Stomach (tissue), 19 donors: ENCODE measurements at places on chromosomes 11 and 22.
A peak's percentile ranks its signal among the peaks of the same experiment; 100 is the strongest.

DNA sequence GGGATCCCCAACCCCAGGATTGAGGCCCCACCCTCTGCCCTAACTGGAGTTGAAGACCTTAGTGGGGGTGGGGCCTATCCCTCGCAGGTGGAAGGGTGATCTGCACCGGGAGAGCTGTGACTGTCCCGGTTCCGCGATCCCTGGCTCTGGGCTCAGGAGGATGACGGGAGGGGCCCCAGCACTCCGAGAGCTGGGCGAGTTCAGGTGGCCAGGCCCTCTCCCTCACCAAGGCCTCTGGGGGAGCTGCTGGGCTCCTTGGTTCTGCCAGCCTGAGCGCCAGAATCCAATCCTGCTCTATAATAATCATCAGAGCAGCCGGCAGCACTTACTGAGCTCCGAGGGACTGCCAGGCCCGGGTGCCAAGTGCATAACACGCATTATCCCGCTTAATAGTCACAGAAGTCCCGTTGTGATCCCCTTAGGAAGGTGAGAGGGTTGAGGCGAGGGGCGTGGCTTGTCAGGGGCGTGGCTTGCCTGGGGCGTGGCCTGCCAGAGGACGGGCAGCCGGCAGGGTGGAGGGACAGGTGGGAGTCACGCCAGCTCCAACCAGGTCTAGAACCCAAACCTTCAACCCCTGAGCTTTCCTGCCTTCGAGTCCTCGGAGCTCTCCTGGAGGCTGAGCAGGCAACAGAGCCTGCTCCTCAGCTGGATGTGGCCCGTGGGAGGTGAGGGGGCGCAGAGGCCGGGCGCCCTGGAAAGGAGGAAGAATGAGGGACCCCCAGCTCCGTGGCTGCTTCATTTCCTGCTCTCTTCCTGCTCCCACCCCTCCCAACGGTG lies 7.3 kb upstream of the SYT7 start:
- DNase-seq = peak; percentile 70
- peak overlapping the region; percentile 53 for H3K4me3 ChIP-seq
- peak overlapping the region; percentile 38 for H3K27ac ChIP-seq
- H3K36me3 ChIP-seq = no peaks in the 10 kb centered on the region

DNA sequence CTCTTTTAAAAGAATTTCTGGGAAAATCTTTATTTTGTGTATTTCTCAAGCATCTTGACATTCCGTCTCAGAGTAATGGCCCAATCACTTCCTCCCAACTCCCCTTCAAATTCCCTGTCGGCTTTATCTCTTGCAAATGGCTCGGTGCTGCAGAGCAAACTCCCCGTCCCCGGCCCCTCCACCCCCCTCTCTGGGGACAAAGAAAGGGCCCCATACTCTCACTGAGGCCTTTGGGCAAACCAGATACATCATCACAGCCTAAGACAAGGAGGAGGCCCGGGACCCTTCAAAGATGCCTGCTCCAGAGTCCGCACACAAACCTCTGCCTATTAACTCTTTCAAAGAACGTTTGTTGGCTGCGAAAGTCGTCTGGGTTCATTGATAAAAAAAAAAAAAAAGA lies 3.9 kb upstream of the SMIM38 start:
- H3K4me1 ChIP-seq = peaks cover 7% of the 10 kb centered on the region
- no peak for DNase-seq
- peaks cover 18% of the 10 kb centered on the region for H3K27me3 ChIP-seq
- peaks cover 15% of the 10 kb centered on the region for H3K36me3 ChIP-seq

DNA sequence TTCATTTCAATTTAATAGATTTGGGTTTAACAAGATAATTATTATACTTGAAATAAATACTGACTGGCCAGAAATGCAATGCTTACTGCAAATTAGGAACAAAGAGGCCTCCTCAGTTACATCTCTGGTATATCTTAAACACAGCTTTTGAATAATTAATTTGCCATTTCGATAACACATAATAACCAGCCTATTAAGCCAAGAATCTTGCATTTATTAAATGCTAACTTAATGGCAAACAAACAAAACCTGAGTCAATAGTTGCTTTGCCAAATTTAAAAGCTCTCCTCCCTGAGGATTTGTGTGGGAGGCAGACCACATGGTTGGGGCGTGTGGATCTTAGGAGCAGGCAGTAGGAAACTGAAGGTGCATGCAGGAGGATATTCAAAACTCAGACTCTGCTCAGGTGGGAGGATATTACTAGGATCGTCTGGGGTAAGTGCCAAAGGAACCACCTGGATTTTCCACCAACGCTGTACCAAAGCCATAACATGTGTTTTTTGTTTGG lies 17.9 kb upstream of the FJX1 start:
- no peaks in the 10 kb centered on the region for H3K27me3 ChIP-seq
- no peak overlapping the region for H3K4me3 ChIP-seq
- H3K4me1 ChIP-seq = no peaks in the 10 kb centered on the region
- DNase-seq = no peak
- H3K27ac ChIP-seq = no peak overlapping the region

- no peak overlapping the region for H3K27ac ChIP-seq
- H3K36me3 ChIP-seq = no peaks in the 10 kb centered on the region
- H3K4me1 ChIP-seq = no peaks in the 10 kb centered on the region
- H3K27me3 ChIP-seq = no peaks in the 10 kb centered on the region
Measured at GRCh38 chr11:13503393-13503792, 7.6 kb upstream of the PTH start.

GRCh38 chr11:117387992-117388755 lies 60.5 kb downstream of the CEP164 start:
- H3K27ac ChIP-seq = no peak overlapping the region
